ENCODE measurements at places on chromosomes 7 and 10.

DNA sequence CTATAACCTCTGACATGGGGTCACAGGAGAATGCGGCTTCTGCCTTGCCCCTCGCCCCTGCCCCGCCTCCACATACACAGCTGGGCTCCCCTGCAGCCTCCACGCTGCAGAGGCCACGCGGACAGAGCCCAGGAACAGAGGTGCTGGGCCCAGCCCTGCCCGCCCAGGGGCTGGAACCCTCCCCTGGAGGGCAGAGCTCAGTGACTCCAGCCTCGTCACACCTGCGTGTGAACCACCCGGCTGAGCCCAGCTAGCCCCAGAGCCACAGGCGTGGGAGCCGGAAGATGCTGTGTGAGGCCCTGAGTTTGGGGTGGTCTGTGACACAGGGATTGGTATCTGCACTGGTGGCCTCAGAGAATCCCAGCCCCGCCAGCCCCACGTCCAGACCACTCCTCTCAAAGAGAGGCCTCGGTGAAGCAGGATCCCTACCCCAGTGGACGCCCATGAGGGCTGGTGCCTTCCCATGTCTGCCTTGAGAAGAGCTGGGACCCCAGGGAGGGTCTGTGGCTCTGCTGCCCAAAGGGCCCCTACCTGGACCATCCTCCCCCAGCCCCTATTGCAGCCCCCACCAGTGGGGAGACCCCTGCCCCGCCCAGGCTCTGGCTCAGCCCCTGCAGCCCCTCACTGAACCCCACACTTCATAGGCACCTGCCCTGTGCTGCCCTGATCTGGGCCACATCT, 8.1 kb upstream of the ADAP1 start:
- no peak for DNase-seq

GRCh38 chr7:65379318-65379717, 5.7 kb downstream of the ZNF92 start:
- DNase-seq: no peak

DNA sequence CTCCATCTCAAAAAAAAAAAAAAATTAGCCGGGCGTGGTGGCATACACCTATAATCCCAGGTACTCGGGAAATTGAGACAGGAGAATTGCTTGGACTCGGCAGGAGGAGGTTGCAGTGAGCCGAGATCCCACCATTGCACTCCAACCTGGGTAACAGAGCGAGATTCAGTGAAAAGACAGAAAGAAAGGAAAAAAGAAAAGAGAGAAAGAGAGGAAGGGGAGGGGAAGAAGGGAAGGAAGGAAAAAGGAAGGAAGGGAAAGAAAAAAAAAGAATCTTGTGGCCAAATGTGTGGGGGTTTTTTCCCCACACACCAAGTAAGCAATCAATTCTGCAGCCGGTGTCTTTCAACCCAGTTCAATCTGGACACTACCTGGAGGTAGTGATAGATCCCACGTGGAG, 9.0 kb upstream of the NAT16 start:
- no peak for DNase-seq

DNA sequence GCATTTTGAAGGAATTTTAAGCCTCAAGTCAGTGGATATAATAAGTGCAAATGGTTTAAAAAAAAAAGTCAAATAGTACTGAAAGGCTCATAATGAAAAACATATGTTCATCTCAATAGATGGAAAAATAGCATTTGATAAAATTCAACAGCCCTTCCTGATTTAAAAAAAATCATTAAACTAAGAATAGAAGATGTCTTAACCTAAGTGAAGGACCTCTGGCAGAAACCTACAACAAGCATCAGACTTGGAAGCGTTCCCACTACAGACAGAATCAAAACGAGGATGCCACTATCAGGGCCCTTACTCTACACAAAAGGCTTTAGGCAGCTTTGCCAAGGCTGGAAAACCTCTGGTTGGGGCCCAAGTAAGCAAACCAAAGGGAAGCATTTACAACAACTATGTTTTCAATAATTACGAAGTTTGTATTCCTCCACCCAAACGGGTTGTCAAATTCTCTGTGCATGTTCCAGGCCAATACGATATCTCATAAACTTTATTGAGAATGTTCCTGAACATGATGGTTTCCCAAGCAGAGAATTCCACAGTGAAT, 45.1 kb downstream of the CYTH3 start:
- DNase-seq: no peak

DNA sequence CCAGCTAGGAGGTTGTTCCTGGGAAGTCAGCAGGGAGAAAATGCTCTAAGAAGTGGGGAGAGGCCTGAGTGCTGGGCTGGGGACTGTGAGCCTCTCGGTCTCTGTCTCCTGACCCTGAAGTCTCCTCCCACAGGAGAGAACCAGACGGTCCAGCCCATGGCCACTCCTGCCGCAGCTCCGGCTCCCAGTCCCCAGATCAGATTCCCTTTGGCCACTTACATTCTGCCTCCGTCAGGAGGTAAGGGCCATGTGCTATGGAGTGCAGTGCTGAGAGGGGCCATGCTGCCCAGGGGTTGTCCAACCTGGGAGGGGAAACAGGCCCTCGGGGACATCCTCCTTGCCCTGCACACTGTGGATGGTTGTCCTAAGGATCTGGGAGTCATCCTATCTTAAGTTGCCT, 21.3 kb upstream of the ZNF467 start:
- no peak for DNase-seq

DNA sequence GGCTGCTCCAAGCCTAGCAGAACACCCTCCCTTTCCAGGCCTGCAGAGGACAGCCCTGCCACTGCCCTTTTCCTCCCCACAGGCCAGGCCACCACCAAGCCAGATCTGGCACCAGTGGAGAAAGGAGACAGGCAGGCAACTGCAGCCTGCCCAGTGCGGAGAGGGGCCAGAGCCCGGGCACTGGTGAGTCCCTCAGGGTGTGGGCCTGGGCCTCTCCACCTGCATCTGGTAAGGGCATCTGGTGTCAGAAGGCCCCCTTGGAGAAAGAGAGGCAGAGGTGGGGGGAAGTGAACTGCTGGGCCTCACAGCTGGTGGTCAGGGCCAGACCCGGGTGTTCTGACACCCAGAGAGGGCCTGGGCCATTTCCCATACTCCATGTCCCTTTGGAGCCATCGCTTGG, 27.9 kb downstream of the ZNF783 start:
- DNase-seq: no peak

- DNase-seq: no peak
Measured at GRCh38 chr7:68432585-68432984, 1165.7 kb upstream of the AUTS2 start.

- DNase-seq: peak; percentile 25
Measured at GRCh38 chr10:49616421-49617101, 2.7 kb downstream of the CHAT start.

- no peak for DNase-seq
Measured at GRCh38 chr10:32995066-32995622, 37.1 kb upstream of the ITGB1 start.

DNA sequence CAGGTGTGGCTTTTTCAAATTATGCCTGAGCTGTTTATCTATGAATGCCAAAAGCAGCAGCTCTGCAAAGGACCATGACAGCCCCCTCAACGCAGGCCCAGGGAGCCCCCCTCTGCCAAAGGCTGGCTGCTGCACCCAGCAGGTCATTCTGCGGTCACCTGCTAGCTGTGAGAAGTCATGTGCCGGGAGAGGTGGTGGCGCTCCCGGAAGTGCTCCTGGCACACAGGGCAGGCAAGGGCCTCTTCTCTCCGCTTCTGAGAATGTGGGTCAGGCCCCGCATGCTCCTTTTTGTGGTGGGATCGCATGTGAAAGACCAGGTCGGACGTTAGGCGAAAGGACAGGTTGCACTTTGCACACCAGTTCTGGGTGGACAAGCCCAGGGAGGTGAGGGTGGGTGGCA, 16.4 kb downstream of the ZNF488 start:
- DNase-seq: peak; percentile 45

- DNase-seq: no peak
Measured at GRCh38 chr7:114008696-114009095, 89.9 kb upstream of the PPP1R3A start.

DNA sequence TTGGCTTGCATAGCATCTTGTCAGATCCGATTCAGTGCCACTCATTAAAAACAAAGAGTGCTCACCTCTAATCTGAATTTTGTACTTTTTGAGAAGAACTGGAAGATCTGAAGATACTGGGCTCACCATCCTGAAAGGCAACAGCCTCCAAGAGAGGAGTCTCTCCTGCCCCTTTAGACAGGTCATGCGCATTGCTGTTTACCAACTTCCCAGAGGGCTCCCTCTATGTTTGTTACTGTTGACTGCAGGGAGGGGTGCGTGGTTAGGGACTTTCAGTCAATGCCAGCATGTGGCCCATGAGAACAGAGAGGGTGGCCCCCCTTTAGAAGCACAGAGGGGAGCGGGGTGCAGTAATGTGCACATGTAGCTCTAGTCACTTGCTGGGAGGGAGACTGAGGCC, 33.2 kb upstream of the CABCOCO1 start:
- no peak for DNase-seq

DNA sequence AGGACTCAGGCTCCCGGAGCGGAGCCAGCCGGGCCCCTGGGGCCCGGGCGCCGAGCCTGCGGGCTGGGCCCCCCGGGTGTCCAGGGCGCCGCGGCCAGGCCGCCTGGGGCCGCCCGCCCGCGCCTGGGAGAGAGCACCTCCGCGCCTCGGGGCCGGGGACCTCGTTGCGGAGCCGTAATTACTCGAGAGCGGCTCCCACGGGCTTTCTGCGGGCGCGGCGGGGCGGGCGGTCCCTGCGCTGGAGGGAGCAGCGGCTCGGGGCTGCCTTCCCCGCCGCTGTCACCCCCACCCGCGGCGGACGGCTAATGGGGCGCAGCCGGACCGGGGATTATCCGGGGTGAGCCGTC, 1.5 kb downstream of the GNB2 start:
- no peak for DNase-seq

DNA sequence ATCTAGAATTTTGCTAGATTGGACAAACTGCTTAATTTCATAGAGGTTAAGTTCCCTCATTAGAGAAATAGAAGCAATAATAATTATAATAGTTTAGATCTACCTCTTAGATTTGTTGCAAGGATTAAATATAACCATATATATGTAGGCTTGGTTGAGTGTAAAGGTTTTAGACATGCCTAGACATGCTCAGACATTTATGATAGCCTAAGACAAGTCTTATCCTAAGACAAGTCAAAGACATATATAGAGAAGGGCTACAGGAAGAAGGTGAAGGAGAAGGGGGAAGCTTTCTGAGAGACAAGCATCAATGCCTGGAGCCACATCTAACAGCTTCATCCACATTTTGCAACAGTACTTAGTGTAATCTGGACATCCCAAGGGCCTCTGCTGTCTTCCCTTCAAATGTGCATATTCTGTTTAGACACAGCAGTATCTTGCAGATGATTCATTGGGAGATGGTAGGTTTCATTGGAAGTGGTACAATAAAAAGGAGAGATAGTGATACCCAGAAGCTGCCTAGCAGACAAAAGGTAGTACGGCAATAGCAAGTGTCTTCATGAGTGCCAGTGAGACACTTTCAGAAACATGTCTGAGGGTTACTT, 146.5 kb downstream of the HGF start:
- DNase-seq: no peak

- DNase-seq: no peak
Measured at GRCh38 chr7:12136523-12136922, 74.6 kb upstream of the TMEM106B start.

DNA sequence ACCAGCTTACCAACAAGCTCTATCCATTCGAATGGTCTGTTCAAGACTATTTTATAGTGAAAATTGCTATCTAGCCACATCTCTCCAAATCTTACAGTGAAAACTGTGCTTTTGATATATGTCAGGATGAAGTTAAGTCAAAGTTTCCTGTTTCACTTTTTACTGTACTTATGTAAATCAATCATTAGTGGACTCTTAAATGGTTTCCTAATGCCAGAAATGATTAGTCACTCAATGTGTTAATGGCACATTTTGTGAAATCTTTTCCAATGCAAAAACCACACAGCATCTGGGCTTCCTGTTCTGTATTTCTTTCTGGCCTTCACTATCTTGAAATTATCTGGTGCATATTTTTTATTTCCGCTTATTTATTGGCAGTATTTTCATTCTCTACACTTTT, 87.3 kb upstream of the STEAP1B start:
- DNase-seq: no peak

- DNase-seq: no peak
Measured at GRCh38 chr10:132374176-132374575, 22.8 kb upstream of the PWWP2B start.

GRCh38 chr10:107952649-107953556, 788.4 kb upstream of the SORCS1 start:
- no peak for DNase-seq

- DNase-seq: no peak
Measured at GRCh38 chr10:110137142-110137545, 70.3 kb upstream of the MXI1 start.

DNA sequence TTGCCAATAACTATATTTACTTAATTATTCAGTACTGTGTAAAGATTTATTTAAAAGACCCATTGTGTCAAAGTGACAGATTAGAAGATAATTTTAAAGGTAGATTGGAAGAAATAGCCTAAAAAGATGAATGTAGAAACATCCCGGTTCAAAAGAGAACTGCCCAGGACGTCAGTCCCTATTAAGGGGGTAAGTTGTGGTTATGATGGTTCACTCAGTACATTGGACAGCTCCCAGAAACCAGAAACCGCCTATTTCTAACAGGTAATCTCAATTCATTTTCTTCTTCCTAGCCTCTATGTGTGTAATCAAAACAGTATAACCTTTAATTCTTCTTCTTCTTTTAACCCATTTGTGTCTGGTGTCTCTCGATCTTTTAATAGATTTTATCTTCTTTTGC, 1.5 kb upstream of the FERD3L start:
- DNase-seq: no peak

DNA sequence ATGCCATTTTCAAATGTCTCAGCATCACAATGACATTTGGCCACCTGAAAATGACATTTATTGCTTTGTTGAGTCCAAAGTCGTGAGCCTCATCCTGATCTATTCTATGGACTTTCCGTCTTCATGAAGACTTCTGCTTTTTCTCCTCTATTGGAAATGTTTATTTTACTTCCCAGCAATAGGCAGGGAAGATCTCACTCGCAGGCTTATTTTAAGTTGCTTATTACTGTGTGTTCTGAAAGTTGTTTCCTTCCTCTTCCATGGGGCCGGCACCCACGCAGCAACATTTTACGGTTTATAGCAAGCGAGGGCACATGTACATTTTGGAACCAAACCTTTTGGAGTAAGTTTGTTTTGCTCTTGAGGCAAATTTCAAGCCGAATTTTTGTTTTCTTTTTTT, 221.0 kb upstream of the KLF6 start:
- no peak for DNase-seq

DNA sequence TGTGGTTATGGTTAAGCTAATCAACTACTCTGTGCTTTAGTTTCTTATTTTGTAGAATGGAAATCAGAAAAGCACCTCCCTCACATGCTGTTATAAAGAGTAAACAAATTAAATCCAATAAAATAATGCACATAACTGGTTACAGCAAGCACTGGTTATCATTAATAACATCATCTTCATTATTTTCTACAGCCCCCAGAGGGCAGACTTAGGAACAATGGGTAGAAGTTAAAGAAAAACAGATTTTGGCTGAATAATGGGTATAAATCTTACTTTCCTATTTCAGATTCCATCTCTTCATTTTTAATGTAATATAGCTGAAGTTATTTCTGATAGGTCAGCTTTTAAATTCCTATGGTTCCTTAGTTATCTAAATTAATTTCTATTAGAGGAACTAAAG, 126.5 kb downstream of the DOCK4 start:
- no peak for DNase-seq

All from left forelimb (tissue), 1 donor.